Fibroblast of skin of left quadriceps (primary cell): ENCODE measurements at places on chromosomes 5 and 9.
A peak's percentile ranks its signal among the peaks of the same experiment; 100 is the strongest.

GRCh38 chr5:96499753-96500345 is 66.8 kb upstream of the PCSK1 start:
- DNase-seq = no peak

GRCh38 chr5:9540791-9541190 is 5.1 kb downstream of the SEMA5A start:
- DNase-seq = no peak

DNA sequence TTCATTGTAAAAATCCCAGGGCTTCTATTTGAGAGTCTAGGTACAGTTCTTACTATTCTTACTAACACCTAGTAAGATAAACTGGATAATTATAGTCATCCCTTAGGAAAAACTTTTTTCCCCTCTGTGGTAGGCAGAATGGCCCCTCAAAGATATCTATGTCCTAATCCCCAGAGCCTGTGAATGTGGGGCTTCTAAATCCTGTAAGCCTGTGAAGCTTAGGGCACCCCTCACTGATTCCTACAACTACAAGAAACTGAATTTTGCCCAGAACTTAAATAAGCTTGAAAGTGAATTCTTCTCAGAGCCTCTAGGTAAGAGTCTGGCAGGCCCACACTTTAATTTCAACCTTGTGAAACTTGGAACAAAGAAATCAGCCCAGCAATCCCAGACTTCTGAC is 130.1 kb upstream of the ACOT12 start:
- DNase-seq = no peak

- no peak for DNase-seq
These were observed 53.4 kb downstream of the GDNF start for GRCh38 chr5:37786416-37786815.

DNA sequence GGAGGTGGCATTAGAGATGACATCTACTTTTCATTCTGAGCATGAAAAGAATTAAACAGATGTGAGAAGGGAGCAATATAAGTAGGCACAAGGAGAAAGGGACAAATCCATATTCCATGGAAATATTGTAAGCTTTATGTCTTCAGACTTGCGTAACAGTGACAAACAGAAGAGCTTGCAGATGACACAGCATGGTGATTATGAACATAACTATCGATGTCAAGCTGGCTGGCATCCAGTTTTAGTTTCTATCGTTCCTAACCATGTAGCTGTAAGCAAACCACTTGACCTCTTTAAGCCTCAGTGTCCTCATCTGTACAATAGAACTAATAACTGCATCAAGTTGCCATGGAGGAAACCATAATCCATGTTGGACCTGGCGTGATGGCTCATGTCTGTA is 246.7 kb upstream of the ADRA1B start:
- no peak for DNase-seq

- peak; percentile 34 for DNase-seq
These were observed 167.9 kb upstream of the ACTBL2 start for GRCh38 chr5:57650360-57651069.

GRCh38 chr9:33165263-33166151 is 1.6 kb downstream of the B4GALT1 start:
- peak; percentile 68 for DNase-seq

DNA sequence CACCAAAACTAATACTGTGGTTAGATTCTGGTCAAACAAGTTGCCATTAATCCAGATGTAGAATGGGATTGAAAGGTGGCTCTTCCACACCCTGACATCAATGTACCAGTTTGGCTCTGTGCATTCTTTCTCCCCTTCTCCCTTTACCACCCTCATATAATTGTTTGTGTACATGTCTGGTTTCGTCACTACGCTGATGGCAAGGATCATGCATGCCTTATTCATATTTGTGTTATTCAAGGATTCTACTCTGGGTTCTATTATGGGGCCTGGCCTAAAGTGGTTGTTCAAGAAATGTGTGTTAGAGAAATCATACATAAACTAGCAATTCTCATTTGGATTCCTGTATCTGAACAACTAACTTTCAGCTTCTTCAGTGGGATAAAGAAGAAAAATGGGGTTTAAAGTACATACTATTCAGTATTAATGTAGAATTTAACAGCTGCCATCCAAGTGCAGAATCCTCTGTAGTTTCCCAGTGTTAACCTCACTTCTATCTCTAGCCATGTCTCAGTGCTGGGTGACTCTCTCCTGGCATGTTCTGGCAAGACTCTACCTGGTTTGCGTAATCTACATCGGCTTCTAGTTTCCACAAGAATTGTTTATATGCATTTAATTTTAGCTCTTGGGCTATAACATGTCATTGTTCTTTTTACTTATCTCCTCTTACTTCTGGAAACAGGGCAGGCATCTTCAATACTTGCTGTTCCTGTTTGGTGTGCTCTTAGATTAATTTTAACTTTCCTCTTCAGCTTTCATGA is 27.9 kb upstream of the CDKN2B start:
- DNase-seq = no peak

DNA sequence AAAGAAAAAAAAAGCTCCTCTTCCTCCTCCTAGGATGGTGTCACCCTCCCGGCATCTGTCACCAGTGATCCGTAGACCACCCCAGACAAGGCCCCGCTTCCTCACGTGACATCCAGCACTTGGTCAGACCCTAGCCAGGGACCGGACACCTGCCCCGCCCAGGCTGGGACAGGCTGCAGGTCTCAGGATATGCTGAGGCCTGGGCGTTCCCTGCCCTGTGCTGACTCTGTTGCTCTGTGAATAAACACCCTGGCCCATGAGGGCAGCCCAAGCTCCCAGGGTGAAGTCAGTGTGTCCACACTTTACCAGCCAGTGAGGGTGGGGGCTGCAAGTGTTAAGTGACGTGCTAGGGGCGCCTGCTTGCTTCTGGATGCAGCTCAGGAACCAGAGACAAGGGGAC is 5.6 kb downstream of the EDF1 start:
- DNase-seq = no peak

DNA sequence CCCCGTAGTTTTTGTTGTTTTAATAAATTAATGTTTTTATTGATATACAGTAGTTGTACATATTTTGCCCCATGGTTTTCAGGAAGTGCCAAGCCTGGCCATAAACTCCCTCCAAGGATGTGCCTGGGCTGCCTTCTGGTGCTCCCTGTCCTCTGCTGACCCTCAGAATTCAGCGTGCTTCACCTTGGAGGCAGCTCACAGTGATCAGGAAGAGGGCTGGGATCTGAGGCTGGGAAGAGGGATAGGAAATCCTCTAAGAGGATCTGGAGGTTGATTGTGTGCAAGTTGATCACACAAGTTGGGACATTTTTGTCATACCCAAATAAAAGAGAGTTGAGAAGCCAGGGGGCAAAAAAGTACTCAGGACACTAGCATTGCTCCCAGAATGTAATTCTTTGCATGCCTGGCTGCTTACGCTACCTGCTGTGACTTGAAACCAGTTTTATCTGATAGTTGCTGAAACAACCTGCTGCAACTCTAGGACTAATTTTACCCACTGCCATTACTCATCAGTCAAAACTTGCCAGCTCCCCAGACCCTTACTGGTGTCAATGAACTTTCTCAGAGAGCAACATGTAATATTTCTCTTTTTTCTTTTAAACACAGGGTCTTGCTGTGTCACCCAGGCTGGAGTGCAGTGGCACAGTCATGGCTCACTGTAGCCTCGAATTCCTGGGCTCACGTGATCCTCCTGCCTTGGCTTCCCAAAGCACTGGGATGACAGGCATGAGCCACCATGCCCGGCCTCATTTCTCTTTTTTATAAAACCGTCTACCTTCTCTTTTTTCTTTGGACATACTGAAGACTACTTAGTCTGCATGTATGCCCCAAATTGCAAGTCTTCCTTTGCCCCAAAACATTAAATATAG is 29.0 kb downstream of the PDE6A start:
- DNase-seq = no peak

- no peak for DNase-seq
These were observed 680 bp upstream of the LPCAT1 start for GRCh38 chr5:1524481-1524798.

DNA sequence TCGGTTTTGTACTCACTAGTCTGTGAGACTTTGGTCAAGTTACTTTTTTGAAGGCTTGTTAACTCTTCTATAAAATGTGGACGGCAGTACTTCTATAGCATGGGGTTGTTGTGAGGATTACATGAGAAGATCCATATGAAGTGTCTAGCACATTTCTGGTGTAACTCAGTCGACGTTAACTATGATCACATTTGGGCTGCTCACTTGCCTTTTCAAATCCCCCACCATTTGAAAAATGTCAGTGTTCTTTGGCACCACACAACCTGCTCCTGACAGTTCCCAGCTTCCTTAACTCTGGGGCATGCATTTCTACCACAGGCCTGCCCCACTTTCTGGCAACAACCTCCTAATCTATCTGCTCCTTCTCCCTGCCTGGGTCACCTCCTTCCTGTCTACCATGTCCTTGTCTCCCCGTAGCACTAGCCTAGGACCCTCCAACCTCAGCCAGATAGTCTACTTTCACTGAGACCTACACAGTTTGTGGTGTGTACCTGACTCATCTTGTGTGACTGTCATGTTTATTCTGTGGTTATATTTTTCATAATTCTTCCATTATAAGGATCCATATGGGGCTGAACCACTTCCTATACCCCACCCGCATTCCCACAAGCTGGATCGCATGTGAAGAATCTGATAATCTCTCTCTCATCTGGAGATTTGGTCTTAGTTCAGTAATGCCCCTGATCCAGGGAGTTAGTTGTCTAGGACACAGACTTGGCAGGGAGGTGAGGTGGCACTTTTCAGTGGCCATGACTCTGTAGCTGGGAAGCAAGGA is 30.2 kb upstream of the BASP1 start:
- peak; percentile 31 for DNase-seq

GRCh38 chr9:93808115-93809029 is 146.8 kb downstream of the BARX1 start:
- no peak for DNase-seq

- DNase-seq = peak; percentile 10
These were observed 718 bp upstream of the DENND4C start for GRCh38 chr9:19229595-19230354.

- no peak for DNase-seq
These were observed 39.6 kb downstream of the RGS3 start for GRCh38 chr9:113503131-113503541.

DNA sequence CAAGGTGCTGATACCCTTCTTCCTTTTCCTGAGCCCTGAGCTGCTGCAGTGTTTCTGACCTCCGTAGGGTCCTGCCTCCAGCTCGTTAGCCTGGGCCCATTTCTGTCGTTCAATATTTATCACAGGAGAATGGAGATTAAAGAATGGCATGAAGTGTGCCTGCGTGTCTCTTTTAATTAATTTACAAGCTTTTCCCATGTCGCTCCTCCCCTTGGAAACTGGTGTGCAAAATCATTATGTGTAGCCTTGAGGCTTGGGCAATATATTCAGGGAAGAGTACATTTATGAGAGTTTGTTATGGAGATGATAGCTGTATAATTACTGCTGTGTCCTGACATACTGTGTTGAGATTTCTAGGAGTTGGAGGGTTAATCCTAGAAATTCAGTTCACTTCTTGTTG is 99.7 kb downstream of the PCSK5 start:
- no peak for DNase-seq

- no peak for DNase-seq
These were observed 129.1 kb upstream of the PIK3R1 start for GRCh38 chr5:68086439-68086838.

DNA sequence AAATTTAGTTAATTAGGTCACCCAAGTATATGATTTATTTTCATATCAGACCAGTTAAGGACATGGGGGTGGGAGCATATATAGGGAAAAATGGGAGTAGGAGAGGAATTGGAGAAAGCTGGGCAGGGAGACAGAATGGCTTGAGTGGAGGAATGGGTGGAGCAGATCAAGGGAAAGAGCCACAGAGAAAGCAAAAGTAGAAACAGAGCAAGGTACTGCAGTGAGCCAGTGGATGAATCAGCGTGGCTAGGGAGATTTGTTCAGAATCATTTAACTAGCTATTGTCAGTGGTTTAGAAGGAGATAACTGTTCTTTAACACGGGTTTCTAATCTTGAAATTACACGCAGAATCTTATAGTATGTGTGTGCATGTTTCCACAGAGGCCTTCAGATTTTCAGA is 37.4 kb downstream of the SNX24 start:
- no peak for DNase-seq

- DNase-seq = no peak
These were observed 104.0 kb upstream of the LMX1B start for GRCh38 chr9:126509718-126510117.

GRCh38 chr9:903886-904285 is 62.4 kb downstream of the DMRT1 start:
- no peak for DNase-seq

GRCh38 chr5:179821298-179822058 is 773 bp downstream of the SQSTM1 start:
- peak; percentile 72 for DNase-seq

- DNase-seq = no peak
These were observed 8.8 kb downstream of the ZNF608 start for GRCh38 chr5:124737651-124738050.

DNA sequence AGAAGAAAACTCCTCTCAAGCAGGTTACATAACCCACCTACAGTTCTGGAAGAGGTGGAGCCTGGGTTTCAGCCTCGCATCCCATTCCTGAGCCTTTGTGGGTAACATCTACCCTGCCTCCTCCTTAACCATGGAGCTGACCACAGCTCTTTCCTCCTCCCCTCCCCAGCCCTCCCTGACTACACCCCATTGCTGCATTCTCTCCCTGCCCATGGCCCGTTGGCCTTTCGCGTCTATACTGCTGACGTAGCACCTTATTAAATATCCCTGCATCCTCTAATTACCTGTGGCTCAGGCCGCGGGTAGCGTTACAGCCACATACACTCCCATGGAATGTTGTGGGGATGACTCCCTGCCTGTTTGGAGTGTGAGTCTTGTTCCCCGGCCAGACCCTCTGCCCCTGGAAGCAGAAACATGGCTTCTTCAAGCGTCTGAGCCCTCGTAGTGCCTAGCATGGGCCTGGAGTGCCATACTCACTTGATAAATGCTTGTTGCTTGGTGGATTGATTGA is 72.8 kb downstream of the WWC1 start:
- peak; percentile 55 for DNase-seq

DNA sequence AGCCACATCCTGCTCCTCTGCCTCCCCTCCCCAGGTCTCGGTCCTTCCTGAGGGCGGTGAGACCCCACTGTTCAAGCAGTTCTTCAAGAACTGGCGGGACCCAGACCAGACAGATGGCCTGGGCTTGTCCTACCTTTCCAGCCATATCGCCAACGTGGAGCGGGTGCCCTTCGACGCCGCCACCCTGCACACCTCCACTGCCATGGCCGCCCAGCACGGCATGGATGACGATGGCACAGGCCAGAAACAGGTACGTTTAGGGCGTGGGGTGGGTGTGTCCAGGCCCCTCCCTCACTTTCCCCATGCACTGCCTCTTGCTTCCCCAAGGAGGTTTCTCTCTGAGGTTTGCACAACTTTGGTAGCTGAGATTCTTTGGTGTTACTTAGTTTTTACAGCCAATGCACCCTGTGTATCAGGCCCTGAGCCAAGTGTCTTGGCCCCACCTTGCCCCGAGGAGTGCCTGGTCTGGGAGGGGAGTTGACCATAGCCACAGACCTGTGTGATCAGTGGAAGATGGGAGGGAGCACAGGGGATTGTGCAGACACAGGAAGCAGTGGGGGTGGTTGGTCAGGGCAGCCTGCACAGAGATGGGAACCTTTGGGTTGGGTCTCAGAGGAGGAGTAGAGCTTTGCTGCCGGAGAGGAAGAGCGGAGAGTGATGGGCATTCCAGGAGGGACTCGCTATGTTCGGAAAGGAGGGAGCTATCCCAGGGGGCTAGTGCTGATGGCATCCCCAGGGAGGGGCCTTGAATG is 50.8 kb downstream of the GSN start:
- no peak for DNase-seq

- DNase-seq = no peak
These were observed 4.6 kb upstream of the DUSP1 start for GRCh38 chr5:172775326-172776234.
